ENCODE measurements at places on chromosomes 13 and 19. TPM values are rescaled to one million over a fixed set of nuclear protein-coding genes. Genes with fewer than 3 reads are reported as not detected.

Gene LDLR
- total RNA-seq: 175 TPM

Gene KLK11
- not detected for total RNA-seq

Gene NDFIP2
- total RNA-seq: 18.5 TPM

Gene ZNF30
- total RNA-seq: 4.7 TPM

Gene PSG11
- not detected for total RNA-seq

Gene DLL3
- 0.55 TPM for total RNA-seq

Gene GPR4
- 30.3 TPM for total RNA-seq

Gene IL4I1
- total RNA-seq: 9.1 TPM

Gene ZNF560
- not detected for total RNA-seq

Gene MEGF8
- total RNA-seq: 34.3 TPM

Gene SHISA2
- 2.5 TPM for total RNA-seq

Gene CXCL17
- total RNA-seq: not detected

Gene ZNF730
- total RNA-seq: 3.0 TPM

Gene OR7A5
- not detected for total RNA-seq

Gene KRI1
- 23.1 TPM for total RNA-seq

Gene PGLYRP1
- total RNA-seq: not detected

Gene ZNF681
- total RNA-seq: 1.9 TPM

Gene PGLYRP2
- total RNA-seq: not detected

Gene EID2
- 19.2 TPM for total RNA-seq

Gene POU2F2
- total RNA-seq: 3.2 TPM

Gene ICAM5
- not detected for total RNA-seq

Gene GPR183
- total RNA-seq: not detected

Gene VSTM1
- total RNA-seq: not detected

Gene CCDC169
- 2.5 TPM for total RNA-seq

Gene ONECUT3
- not detected for total RNA-seq

Gene ANKLE1
- 3.1 TPM for total RNA-seq

Gene DHDH
- not detected for total RNA-seq

Gene CRB3
- not detected for total RNA-seq

Gene MAP4K1
- 1.2 TPM for total RNA-seq

Gene ZMYM2
- total RNA-seq: 75.3 TPM

Gene SOX1
- total RNA-seq: not detected

Gene RHPN2
- total RNA-seq: 3.3 TPM

Gene CFAP97D2
- total RNA-seq: not detected

Gene RDH8
- total RNA-seq: not detected

Gene CELF5
- total RNA-seq: not detected

Gene BRCA2
- total RNA-seq: 16.1 TPM

Gene MCF2L
- 0.58 TPM for total RNA-seq

Gene ZNF567
- 5.9 TPM for total RNA-seq

Gene ZNF841
- total RNA-seq: 17.7 TPM

All from endothelial cell of umbilical vein (primary cell).